Cerebellar nuclear complex (tissue), 1 donor: ENCODE measurements at places on chromosomes 5 and 9.

DNA sequence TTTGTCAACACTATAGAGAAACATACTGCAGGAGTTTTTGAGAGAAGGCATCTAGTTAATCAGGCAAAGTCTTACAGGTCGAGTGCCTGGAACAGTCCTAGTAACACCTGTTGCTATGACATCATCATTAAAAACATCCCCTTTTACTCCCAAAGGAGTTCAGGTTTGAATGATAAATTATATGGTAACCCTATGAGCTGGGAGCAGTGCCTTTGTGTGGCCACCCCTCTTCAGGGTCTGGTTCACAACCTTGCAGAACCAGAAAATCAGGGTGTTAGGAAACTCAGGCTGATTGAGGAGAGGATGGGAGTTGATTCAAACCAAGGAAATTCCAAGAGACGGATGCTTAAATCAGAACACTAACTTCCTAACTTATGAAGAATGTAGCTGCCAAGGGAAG, 179.1 kb upstream of the RASEF start:
- DNase-seq: no peak

- no peak for DNase-seq
Observed at GRCh38 chr5:31655491-31655890, 16.6 kb downstream of the PDZD2 start.

DNA sequence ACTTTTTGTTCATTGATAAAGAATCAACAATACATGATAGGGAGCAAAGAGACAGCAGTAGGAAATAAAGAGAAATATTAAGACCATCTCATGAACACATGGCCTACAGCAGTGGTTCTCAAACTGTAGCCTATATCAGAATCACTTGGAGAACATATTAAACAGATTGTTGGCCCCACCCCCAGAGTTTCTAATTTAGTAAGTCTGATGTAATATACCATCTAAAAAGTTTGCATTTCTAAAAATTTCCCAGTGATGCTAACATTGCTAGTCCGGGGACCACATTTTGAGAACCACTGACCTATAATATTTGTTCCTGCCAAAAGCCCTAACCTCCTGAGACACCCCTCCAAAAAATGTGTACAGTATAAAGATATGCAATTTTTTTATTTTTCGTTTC, 306.2 kb upstream of the NREP start:
- no peak for DNase-seq

GRCh38 chr5:38808666-38809343, 37.0 kb upstream of the OSMR start:
- no peak for DNase-seq

- no peak for DNase-seq
Observed at GRCh38 chr5:14588758-14589543, 7.4 kb downstream of the OTULINL start.

DNA sequence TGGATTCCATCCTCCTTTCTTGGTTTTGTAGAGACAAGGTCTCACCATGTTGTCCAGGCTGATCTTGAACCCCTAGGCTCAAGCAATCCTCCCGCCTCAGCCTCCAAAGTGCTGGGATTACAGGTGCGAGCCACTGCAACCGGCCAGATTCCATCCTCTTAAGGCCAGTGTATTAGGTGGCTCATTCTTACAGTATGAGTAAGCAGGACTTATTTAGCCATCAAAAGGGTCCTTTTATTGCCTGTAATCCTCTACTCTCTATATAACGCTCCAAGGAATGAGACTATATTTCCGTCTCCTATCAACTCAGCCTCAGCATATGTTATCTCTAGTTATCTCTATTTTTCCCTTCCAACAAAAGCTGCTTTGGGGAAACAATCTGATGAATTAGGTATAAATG, 3.0 kb upstream of the ERBIN start:
- no peak for DNase-seq

DNA sequence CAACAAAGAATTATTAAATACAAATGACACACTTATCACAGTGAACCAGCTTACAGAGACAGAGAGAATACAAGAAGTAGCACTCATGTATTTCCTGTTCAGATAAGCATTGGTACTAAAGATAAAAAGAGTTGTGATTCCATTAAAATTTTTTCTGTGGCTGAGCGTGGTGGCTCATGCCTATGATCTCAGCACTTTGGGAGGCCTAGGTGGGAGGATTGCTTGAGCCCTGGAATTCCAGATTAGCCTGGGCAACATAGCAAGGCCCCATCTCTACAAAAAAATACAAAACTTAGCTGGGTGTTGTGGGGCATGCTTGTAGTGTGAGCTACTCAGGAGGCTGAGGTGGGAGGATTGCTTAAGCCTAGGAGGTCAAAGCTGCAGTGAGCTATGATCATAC, 32.9 kb downstream of the FCHO2 start:
- DNase-seq: no peak

DNA sequence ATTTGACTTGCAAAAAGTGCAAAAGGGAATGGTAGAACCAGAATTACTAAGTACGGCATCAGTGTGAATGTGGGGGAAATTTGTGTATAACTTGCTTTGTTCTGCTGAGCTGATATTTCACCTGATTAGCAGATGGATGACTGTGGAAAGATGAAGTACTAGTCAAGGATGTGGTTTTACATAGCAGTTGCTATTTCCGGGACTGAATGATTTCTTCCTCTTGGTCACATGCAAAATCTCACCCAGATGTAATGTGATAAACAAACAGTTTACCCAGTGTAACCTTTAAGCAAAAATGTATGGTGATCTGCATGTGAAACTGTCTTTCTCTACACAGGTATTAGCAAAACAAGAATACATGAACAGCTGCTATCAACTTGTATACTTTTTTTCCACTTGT, 46.1 kb downstream of the DCP2 start:
- no peak for DNase-seq

- DNase-seq: no peak
Observed at GRCh38 chr9:2859776-2860379, 16.0 kb upstream of the PUM3 start.

DNA sequence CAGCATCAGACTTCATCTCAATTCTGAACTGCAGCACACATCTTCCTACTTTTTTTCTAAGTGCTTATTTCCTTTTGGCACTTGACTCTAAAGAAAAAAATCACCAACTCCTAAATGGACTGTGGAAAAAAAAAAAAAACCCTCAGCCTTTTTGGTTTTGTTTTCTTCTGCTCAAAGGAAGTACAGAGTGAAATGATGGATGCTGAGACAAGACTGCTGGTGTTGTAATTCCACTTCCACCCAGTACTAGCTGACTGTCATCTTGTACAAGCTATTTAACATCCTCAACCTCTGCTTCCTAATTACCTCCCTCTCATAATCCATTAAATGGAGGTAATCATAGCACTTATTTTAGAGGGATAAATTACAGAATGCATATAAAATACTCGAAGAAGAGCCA, 171.5 kb upstream of the GNA14 start:
- DNase-seq: no peak

- DNase-seq: no peak
Observed at GRCh38 chr5:169668732-169669131, 31.7 kb downstream of the DOCK2 start.

DNA sequence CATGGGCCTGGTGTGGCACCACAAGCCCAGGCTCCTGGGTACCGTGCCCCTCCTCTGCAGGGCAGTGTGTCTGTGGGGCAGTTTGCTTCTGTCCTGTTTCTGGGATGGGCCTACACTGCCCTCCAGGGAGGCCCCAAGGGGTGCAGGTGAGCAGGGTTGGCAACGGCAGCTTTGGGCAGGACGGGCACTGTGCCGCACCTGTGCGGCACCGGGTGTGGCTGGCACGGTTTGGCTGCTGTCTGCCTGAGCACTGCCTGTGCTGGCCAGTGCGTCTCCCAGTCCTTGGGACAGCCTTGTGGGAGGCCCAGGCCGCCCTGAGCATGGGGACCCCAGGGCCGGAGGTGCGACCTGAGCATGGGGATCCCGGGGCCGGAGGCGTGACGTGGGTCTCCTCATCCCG, 37.2 kb downstream of the RXRA start:
- DNase-seq: no peak

DNA sequence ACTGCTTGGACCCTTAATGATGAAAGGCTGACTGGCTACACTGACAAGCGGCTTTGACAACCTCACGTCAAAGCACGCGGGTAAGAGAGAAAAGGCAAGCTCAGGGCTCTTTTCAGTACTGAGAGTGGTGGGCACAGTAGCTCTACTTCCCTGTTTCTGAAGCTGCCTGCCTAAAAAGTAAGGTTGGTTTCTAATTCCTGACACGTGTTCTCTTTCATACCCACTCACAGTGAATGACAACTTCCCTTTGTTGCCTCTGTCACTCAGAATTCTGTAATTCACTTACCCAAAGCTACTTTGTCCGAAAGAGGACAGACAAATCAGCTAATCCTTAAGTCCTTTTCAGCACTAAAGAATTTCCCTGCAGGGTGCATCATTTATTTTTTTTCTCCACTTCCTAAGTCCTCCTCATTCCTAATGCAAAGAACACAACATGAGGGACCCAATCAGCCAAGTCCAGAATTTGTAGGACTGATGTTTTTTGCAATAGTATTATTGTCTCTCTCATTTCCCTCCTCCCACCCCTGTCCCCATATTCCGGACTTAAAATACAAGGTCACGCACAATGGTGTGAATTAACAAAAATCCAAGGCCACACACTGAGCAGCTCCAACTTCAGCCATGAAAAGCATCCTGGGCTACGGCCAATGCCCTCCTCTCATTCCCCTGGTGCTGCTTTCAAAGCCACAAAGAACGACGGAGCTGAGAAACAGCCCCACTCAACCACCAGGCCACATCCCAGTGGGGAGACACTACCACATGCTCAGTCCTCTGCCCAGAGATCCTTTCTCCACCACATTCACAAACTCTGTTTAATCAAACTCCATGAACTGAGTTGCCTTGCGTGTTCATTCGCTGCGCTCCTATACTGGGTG, 221.0 kb downstream of the TSSK1B start:
- DNase-seq: no peak

- DNase-seq: no peak
Observed at GRCh38 chr5:179794171-179794570, 385 bp downstream of the LTC4S start.

GRCh38 chr5:143970159-143970558, 158.2 kb downstream of the HMHB1 start:
- DNase-seq: no peak

GRCh38 chr5:179973391-179973790, 65.7 kb upstream of the TBC1D9B start:
- DNase-seq: no peak

GRCh38 chr5:10456583-10457420, 15.1 kb downstream of the ROPN1L start:
- no peak for DNase-seq

GRCh38 chr5:87885758-87886157, 382.9 kb downstream of the TMEM161B start:
- DNase-seq: no peak

- DNase-seq: no peak
Observed at GRCh38 chr5:58156973-58157701, 302.7 kb downstream of the PLK2 start.

- no peak for DNase-seq
Observed at GRCh38 chr5:131953969-131954368, 8.5 kb upstream of the MEIKIN start.

GRCh38 chr5:137035480-137035878, 463.6 kb downstream of the SPOCK1 start:
- DNase-seq: no peak

DNA sequence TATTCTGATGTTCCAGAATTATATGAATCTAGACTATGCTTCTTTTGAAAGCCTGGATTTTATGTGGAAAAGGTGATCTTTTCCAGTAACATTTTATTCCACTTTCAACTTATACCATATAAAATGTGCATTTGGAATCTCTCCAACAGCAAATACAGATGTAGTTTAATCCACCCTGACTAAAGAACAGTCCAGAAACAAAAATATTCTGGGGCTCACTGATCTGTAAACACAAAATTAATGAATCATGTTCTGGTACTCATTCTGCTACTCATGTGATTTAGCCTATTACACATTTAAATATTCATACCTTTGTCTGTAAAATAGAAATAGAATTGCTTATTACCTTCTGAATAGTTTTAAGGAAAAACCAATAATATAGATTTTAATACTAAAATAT, 125.8 kb downstream of the ARRDC3 start:
- no peak for DNase-seq

- no peak for DNase-seq
Observed at GRCh38 chr9:91033797-91034196, 232.2 kb downstream of the SYK start.

DNA sequence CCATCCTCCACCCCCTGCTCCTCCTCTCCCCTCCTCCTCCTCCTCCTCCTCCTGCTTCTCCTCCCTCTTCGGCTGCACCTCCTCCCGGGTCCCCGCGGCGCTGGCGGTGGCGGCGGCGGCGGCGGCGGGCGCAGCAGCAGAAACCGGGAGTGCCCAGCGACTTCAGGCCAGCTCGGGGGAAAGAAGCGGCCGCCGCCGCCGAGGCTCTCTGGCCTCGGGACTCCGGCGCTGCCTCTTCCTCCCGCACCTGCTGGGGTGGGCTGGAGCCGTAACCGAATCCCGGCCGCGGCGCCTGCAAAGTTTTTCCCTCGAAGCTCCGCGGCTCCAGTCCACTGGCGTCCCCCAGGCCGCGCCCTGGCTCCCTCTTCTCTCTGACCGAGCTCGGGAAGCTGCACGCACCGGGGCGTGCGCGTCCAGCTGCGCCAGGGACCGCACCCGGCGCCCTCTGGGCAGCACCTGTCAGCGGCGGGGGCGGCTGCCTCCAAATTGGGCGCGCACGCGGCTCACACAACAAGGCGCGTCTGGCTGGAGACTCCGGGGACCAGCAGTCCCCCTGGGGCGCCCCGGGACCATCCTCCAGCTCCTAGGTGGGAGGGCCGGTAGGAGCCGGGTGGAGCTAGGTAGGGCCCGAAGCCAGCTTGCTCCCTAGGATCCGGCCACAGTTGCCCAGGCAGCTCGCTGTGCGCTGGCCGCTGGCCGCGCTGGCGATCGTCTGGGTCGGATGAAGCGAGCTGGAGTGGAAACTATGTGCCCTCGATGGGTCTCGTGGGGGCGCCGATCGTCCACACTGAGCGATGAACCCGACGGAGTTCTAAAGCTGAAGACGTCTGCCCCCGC, at the start of gene MCTP1:
MCTP1 (minus strand) TSS at position 523 of the 837 bp plus-strand sequence.
- DNase-seq: no peak

GRCh38 chr5:21594566-21594965, 1258.6 kb downstream of the CDH12 start:
- DNase-seq: no peak

GRCh38 chr5:150399524-150400211, 13.0 kb downstream of the CD74 start:
- DNase-seq: no peak

DNA sequence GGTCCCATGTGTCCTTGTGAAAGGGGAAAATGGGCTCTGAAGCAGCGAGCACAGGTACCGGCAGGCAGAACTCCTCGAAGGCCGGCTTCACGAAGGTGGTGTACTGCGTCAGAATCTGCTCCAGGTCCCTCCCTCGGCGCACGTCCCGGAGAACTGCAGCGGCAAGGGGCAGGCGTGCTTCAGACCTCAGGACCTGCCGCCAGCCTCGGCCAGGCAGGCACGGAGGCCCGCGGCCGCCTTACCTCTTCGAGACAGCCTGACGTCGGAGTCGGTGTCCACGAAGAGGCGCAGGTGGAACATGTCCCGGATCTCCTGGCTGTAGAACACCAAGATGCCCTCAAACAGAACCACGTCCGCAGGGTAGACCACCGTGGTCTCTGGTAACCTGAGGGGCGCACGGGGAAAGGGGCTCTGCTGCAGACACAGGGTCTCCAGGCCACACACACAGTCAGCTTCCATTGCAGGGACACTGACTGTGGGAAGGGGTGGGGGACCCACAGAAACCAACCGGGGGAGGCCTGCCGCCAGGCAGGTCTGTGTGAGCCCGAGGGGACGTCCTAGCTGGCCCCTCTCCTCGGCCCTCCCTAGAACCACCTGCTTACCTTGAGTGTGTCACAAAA, 2.1 kb downstream of the UCK1 start:
- no peak for DNase-seq
